GM19239 (cell line): ENCODE measurements at places on chromosomes 3 and 15.

GRCh38 chr3:37800022-37800551 lies 61.6 kb upstream of the CTDSPL start:
- DNase-seq = no peak

DNA sequence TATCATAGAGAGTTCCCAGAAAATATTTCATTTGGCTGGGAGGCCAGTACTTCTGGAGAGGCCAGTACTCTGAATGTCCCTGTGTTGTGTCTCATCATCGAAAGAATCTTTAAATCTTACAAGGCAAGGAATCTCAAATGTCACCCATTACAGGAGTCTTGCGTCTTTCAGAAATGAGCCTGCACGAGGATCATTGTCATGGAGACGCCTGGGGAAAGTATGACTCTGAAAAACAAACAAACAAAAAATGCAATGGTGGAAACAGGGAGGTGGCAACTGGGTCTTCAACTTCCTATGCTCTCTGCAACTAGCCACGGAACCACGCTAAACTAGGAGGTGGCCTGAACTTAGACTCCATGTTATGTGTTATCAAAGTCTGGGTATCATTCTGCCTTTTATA lies 804.6 kb downstream of the EPHA3 start:
- no peak for DNase-seq

GRCh38 chr3:183711516-183711915 lies 13.9 kb downstream of the YEATS2 start:
- DNase-seq = no peak

DNA sequence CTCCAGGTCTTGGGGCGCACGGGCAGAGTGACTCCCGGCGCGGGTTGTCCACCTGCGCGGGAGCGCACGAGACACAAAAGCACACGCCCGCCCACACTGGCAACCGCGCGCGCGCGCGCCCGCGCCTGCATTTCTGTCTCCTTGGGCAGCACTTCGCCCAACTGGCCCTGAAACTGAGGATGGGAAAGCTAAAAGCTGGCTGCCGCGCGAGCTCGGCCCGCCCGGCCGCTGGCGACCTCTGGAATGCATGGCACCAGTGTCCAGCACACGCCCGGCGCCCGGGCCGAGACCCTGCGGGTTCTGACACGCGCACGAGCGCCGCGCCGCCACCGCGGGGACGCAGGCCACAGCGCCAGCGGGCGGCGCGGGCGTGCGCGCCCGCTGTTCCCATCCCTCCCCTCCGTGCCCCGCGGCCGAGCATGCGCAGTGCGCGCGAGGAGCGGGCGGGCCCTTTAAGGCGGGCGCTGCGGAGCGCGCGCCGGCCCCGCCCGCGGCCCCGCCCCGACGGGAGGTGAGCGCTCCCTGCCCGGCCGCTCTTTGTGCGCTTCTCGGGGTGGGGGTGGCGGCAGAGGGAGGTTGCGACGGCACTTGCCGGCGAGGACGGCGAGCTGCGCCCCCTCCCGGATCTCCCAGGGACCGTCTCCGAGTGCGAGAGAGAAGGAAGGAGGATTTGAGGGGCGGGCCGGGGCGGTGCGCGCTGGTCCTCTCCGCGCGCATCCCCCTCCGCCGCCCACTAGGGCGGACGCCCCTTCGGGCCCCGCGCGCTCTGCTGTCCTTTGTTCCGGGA lies 1.0 kb upstream of the MEX3B start:
- peak; percentile 95 for DNase-seq

GRCh38 chr3:12138044-12138443 lies 20.7 kb downstream of the TIMP4 start:
- no peak for DNase-seq

- no peak for DNase-seq
These were observed 32.8 kb downstream of the LINGO1 start for GRCh38 chr15:77599899-77600298.

GRCh38 chr3:18902081-18902793 lies 246.1 kb upstream of the KCNH8 start:
- DNase-seq = no peak

DNA sequence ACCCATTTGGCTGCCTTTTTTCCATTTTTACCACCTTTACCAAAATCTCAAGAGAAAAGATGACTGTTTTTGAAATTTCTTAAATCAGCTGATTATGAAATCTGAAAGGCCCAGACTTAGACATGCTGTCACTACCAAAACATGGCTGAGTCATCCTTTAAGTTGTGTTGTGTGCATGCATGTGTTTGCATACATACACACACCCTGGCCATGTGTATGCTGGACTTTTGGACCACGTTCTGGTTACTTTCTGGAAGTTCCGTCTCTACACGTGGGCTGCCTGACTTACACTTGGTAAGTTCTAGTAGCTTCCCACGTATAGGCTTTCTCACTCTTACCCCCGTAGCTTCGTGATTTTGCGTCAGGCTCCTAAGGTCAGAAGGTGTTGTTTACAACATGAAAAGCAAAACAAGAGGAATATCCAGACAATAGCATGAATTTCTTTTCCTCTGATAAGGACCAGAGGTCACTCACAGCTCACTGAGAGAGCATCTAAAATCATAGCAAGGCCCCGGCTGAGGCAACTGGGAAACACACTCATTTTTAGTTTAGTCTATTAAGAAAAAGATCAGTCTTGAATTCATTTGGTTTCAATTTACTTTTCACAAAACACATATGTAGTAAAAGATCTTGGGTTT lies 62.4 kb downstream of the COL8A1 start:
- no peak for DNase-seq

DNA sequence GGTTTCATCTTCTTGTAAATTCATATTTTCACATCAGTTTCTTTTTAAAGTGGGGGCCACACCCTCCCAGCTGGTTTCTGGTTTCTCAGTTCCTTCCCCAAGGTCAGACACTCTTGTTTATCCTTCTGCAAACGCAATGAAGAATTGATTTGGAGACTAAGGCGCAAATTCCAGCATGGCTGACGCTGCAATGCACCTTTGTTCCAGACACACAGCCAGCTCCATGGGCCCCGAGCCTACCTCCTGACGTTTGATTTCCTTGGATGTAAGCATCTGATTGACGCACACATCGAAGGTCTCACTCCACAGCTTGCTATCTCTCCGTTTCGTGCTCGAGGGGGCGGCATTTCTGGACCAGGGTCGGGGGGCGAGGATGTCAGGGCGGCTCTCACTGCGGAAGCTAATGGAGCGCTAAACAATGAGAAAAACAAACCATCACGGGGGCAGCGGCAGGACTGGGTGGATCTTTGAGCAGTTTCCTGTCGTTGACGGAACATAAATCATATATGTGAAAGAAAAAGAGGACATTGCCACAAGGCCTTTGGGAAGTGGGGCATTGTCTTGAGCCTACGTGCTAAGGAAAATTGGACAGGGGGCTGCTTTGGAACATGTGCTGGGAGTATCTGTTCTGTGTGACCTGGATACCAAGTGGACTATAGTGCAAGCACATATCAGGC lies 46.9 kb downstream of the ARHGEF3 start:
- no peak for DNase-seq

- no peak for DNase-seq
These were observed 7.2 kb downstream of the PLXNB1 start for GRCh38 chr3:48422681-48423080.

DNA sequence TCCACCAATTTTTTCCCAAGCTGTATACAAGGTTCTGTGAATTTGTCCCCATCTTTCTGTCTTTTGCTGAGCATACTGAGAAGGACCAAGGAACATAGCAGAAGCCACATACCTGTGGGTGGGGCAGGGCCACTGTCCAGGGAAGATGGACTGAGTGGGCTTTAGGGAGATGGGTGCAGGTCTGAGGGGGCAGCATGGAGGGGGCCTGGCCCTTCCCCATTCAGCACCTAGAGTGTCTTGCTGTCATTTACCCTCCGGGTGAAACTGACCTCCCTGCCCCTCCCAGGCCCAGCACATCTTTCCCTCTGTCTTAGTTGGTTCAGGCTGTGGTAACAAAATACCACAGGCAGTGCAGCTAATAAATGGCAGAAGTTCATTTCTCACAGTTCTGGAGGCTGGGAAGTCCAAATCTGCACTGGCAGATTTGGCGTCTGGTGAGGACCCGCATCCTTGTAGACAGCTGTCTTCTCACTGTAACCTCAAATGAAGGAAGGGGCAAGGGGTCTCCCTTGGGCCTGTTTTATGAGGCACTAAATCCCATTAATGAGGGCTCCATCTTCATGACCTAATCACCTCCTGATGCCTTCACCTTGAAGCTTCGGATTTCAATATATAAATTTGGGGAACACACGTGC lies 180.0 kb upstream of the SMAD3 start:
- DNase-seq = no peak

DNA sequence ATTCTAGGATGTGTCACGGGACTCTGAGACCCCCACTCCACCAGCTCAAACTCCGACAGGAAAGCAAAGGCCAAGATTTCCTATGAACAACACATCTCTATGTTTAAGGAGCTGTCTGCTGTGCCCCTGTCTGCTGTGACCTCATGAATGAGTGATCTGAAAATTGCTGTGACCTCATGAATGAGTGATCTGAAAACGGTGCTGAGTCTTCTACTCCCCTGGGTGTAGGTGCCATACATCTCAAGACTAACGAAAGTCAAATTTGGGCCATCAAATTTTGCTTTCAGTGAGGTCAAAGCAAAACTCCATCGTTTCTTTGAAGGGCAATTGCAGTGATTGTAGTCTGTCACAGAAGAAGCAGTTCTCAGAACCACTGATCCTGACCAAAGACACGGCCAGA lies 24.4 kb downstream of the IL5RA start:
- DNase-seq = no peak

DNA sequence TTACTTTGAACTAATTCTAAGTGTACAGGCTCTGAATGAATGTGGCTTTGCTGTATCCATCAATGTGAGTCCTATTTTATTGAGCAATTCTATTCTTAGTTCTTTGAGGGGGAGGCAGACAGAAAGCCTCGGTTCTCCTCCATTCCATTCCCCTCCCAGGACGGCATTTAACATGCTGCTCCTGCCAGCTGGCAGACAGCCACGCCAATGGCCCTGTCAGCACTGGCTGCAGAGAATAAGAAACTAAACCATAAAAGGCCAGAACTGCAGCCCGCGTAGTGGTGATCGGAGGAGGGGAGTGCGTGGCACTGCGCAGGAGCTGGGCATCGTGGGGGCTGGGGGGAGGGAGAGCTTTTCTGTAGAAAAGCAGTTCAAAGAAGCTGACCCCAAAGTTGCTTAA lies 76.0 kb upstream of the HACD2 start:
- DNase-seq = no peak

DNA sequence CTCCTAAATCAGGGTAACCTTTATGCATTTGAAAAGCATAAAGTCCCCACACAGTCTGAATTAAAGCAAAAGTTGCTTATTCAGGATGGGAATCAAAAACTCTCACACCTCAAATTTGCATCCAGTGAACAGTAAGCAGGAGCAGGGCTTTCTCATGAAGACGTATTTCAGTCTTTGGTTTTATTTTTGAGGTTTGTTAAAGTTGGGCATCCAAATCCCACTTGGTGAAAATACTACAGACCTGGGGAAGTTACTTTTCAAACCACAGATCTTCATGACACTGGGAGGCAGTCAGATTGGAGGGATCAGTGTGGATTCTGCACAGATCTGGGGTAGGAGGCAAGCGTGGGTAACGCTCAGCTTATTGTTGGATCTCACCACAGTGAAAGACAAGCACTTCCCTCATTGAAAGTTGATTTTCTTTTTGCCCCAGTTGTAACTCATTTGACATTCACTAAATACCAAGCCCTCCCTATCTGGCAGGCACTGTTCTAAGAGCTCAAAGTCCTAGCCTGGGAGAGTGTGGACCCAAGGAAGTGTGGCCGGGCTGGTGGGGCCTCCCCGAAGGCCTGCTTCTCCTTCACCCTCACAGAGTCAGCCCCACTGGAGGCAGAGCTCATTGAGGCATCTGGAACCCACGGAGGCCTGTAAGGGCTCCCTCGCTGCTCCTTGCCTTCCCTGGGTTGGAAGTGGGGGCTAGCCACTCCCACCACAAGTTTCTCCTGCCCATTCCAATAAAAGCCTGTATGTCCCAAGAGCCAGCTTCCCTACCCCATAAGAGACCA lies 783 bp upstream of the ISG20 start:
- no peak for DNase-seq

DNA sequence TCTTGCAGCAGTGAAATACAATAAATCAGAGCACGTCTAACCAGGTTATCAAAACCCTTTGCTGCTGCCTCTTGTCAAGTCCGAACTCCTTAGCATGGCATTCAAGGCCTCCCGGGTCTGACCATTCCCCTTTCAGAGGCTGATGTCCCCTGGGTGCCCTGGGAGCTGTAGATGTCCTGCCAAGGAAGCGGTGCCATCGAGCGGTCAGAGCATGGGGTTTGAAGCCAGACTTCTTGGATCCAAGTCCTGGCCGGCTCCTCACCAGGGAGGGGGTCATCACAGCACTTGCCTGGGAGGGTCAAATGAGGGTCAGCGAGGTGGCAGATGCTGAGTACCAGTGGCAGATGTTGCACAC lies 496 bp downstream of the TF start:
- no peak for DNase-seq

DNA sequence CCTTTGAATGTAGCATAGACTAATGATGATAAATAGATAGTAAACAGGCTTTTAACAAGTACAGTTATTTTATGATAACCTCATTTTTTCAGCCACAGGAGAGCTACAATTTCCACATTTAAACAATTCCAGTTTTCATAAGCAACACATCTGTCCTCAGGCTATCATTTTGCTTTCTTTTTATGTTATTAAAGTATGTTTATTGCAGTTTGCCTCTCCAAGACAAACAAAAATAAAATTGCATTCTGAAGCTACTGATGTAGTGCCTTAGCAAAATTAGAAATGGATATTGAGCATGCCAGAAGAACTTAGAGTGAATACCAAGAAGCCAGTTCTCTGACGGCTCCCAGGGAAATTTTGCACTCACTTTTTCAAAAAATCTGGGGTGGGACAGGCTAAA lies 140.6 kb upstream of the ABHD17C start:
- DNase-seq = no peak

- DNase-seq = no peak
These were observed 84.2 kb upstream of the LRTM1 start for GRCh38 chr3:55012091-55012490.

GRCh38 chr3:72355168-72355567 lies 493.1 kb downstream of the SHQ1 start:
- DNase-seq = no peak

- no peak for DNase-seq
These were observed 3.4 kb downstream of the RNU6-1 start for GRCh38 chr15:67836477-67836876.

GRCh38 chr15:68725736-68726135 lies 95.0 kb downstream of the ANP32A start:
- DNase-seq = no peak

- DNase-seq = no peak
These were observed 28.8 kb downstream of the LIMD1 start for GRCh38 chr3:45623393-45623792.

GRCh38 chr15:39721893-39722292 lies 60.7 kb downstream of the FSIP1 start:
- no peak for DNase-seq
